ENCODE measurements at places on chromosomes 16 and 17. TPM values are rescaled to one million over a fixed set of nuclear protein-coding genes. Genes with fewer than 3 reads are reported as not detected.

TANC2 gene
- total RNA-seq, result 53.2 TPM

CCL16 gene
- total RNA-seq, result not detected

RHBDL3 gene
- total RNA-seq, result 4.0 TPM

AOC2 gene
- total RNA-seq, result 8.0 TPM

MMP2 gene
- 1.5 TPM for total RNA-seq

NEK8 gene
- 7.0 TPM for total RNA-seq

- no peak overlapping the region for H3K27ac ChIP-seq
- H3K27me3 ChIP-seq, result no peaks in the 10 kb centered on the region
- no peaks in the 10 kb centered on the region for H3K36me3 ChIP-seq
- H3K4me1 ChIP-seq, result no peaks in the 10 kb centered on the region
These were observed 424.1 kb upstream of the DYNLRB2 start for GRCh38 chr16:80116711-80117110.

DNA sequence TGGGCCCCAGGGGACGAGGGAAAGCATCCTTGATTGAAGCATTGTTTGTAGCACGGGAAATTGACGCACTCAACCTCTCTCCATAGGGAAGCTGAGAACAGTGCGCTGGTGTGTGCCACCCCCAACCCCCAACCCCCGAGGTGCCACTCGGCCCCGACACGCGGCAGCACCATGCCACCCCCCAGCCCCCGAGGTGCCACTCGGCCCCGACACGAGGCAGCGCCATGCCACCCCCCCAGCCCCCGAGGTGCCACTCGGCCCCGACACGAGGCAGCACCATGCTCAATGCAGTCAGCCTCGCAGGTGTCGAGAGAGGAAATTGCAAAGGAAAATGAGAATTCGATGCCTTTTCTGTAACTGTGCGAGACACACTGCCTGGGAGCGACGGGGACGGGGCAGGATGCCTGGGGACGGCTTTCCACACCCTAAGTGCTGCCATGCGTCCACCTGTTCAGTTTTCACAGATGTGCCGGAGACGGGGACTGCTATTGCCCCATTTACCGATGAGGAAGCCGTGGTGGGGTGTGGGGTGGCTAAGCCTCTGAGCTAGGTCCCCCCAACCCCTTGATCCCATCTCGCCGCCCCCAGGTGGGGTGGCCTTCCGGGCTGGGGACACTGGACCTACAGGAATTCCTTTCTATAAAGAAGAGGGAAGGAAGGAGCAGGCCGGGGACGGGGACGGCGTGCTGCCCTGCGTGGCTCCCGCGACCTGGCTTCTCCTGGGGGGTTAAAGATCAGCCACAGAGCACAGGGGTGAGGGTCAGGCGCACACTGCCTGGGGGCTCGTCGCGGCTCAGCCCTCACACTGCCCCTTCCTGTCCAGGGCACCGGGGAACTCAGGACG is 9.8 kb downstream of the CBFA2T3 start:
- no peaks in the 10 kb centered on the region for H3K4me1 ChIP-seq
- peaks cover under 1% of the 10 kb centered on the region for H3K27me3 ChIP-seq
- no peak overlapping the region for H3K27ac ChIP-seq
- DNase-seq, result no peak
- H3K36me3 ChIP-seq, result no peaks in the 10 kb centered on the region
- H3K4me3 ChIP-seq, result no peak overlapping the region

DNA sequence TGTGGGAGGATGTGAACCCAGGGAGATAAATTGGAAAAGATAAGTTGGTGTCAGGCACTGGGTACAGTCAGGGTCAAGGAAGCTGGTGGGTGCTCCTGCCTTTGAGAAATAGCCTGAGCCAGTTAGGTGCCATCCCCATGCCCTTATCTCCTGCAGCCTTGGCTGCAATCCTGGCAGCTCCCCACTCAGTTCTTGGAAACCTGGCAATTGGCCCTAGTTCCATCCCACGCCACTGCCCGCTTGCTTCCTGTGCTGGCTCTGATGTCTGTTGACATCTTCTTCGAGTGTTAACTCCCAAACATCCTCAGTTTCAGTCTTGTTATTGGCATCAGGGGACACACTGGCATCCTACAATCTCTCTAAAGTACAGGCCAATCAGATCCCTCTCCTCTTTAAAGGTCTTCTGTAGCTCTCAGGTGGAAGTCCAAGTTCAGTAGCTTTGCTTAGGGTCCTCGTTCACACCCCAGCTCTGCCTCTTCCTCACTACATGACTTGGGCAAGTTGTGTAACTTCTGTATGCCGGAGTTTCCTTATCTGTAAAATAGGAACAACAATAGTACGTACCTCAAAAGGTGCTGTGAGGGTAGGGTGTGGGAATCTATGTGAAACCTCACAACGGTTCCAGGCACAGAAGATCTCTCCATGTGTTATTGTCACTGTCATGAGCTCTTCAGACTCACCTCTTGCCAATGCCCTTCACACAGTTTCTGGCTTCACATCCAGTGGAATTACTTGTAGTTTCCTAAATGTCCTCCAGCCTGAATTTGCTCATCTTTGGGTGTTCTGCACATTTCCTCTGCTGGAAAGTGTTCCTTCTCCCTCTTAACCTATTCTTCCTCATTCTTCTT is 13.5 kb upstream of the PRKAR1A start:
- no peak overlapping the region for H3K4me3 ChIP-seq
- peaks cover 6% of the 10 kb centered on the region for H3K4me1 ChIP-seq
- no peaks in the 10 kb centered on the region for H3K27me3 ChIP-seq
- no peak overlapping the region for H3K27ac ChIP-seq
- no peak for DNase-seq
- H3K36me3 ChIP-seq, result no peaks in the 10 kb centered on the region

GRCh38 chr16:11354407-11354732 is 9.1 kb downstream of the RMI2 start:
- DNase-seq, result no peak
- no peaks in the 10 kb centered on the region for H3K36me3 ChIP-seq
- peaks cover 34% of the 10 kb centered on the region for H3K4me1 ChIP-seq

- H3K4me1 ChIP-seq, result peaks cover 35% of the 10 kb centered on the region
- H3K4me3 ChIP-seq, result peak overlapping the region; percentile 94
- DNase-seq, result no peak
- H3K27ac ChIP-seq, result no peak overlapping the region
These were observed 1.0 kb downstream of the TEPSIN start for GRCh38 chr17:81237591-81238489.

DNA sequence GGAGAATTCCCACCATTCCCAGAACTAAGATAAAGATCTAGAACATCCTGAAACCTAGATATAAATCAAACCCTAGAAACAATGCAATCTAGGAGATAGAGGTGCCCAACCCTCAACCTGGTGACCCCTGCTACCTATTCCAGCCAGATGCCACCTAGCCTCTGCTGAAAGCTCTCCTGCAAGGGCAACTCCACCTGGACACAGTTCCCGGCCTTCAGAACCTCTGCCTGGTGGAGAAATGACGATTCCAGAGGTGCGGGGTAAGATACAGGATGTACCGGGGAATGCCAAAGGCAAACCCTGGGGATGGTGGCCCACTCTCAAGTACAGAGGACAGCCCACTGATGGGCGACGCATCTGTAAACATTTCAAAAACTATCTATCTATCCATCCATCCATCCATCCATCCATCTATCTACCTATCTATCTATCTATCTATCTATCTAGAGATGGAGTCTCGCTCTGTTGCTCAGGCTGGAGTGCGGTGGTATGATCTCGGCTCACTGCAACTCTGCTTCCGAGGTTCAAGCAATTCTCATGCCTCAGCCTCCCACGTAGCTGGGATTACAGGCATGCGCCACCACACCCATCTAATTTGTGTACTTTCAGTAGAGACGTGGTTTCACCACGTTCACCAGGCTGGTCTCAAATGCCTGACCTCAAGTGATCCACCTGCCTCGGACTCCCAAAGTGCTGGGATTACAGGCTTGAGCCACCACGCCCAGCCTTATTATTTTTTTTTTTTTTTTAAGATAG is 19.0 kb downstream of the MEAK7 start:
- H3K4me1 ChIP-seq, result no peaks in the 10 kb centered on the region
- no peak for DNase-seq
- no peaks in the 10 kb centered on the region for H3K27me3 ChIP-seq
- peaks cover 68% of the 10 kb centered on the region for H3K36me3 ChIP-seq
- no peak overlapping the region for H3K27ac ChIP-seq

- DNase-seq, result no peak
- H3K27ac ChIP-seq, result peak overlapping the region; percentile 59
- no peaks in the 10 kb centered on the region for H3K36me3 ChIP-seq
These were observed 122.3 kb upstream of the CIBAR2 start for GRCh38 chr16:85234310-85235204.

DNA sequence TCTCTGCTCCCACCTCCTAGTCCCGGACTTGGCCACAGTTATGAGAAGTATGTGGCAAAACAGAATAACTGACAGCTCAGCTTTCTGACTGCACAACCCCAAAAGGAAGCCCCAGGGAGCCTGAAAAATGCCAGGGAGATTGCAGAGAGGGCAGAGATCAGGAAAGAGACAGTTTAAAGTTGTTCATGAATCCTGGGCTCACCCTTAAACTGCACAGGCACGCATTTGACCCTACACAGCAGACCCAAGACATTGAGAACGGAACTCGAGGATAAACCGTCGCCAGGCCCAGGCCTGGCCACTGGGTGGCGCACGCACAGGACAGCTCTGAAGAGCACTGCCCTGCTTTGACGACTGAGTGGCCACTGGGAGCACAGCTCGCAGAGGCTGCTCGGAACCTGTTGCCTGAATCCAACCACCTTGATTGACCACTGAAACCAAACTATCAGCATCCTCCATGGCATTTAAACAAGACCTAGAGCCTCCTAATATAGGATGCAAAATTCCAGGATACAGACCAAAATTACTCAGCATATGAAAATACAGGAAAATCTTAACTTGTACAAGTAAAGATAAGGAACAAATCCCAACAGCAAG is 114.0 kb downstream of the C16orf95 start:
- H3K36me3 ChIP-seq, result no peaks in the 10 kb centered on the region
- peaks cover 27% of the 10 kb centered on the region for H3K4me1 ChIP-seq
- H3K27ac ChIP-seq, result no peak overlapping the region
- DNase-seq, result peak; percentile 85
- H3K27me3 ChIP-seq, result no peaks in the 10 kb centered on the region

GRCh38 chr17:29445844-29446243 is 55.7 kb downstream of the TAOK1 start:
- no peak overlapping the region for H3K4me3 ChIP-seq
- no peaks in the 10 kb centered on the region for H3K36me3 ChIP-seq
- H3K27me3 ChIP-seq, result no peaks in the 10 kb centered on the region
- no peak for DNase-seq
- H3K27ac ChIP-seq, result no peak overlapping the region

DNA sequence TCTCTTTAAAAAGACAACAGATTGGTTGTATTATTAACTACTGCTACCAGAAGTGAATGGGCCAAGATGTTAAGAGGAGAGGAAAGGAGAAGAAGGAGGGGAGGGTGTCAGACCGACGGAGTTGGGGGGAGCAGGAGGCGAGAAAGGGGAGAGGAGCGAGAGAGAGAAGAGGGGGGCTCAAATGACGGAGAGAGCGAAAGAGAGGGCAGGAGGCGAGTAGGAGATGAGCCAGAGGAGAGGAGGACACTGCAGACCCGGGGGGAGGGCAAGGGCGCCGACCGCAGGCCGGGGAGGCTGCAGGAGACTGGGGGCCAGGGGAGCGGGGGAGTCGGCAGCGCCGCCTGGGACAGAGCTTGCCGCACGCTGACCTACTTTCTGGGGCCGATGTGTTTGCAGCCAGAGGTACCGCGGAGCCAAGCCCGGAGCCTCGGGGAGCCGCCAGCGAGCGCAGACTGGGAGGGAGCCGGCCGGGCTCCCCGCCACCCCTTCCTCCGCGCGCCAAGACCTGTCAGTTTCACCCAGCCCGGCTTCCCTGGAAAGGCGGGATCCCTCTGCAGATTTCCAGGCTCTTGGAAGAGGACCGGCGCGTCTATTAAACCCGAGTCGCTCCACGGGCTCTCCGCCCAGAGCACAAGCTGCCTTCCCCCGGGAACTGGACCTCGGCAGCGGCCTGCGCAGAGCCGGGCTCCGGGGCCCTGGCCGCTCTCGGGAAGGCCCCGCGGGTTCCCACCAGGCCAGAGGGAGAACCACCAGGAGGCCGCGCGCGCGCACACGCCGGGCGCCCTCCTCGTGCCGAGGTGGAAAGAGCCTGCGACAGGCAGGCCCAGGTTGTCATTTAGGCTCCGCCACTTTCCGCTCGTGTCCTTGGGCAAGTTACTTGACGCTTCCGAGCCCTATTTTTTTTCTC is 74.6 kb downstream of the CMC2 start:
- no peak overlapping the region for H3K4me3 ChIP-seq
- no peaks in the 10 kb centered on the region for H3K36me3 ChIP-seq
- no peak for DNase-seq
- H3K4me1 ChIP-seq, result no peaks in the 10 kb centered on the region
- 0 out of 2 replicates have a peak, but pooled peaks cover 6% of the 10 kb centered on the region for H3K27me3 ChIP-seq
- no peak overlapping the region for H3K27ac ChIP-seq
